ENCODE measurements at places on chromosomes 1 and 21.
A peak's percentile ranks its signal among the peaks of the same experiment; 100 is the strongest.

DNA sequence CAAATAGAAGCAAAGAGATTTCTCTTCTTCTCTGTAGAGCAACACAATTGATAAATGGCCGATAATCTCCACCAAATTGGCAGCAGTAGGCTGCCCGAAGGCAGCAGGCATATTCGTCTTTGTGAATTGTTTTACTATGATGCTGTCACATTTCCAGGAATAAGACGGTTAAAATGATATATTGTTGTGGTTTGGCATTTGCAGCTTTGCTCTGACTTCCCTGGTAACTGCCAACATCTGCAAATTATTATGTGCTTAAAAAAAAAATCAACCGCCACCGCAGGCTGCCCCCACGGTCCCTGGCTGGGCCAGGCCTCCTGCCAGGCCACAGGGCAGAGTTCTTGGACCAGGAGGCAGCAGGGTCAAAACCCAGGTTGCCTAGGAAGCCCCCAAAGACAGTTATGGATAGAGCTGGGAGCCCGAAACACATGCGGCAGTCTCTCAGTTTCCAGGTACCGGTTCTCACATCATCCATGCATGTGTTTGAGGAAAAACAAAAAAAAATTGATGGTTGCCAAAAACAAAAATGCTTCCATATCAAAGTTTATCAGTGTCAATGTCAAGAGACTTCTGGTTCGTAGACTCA, 179.3 kb downstream of the ETS2 start:
- no peak for DNase-seq

GRCh38 chr21:45850181-45850580, 131.4 kb upstream of the COL6A1 start:
- DNase-seq, result no peak

DNA sequence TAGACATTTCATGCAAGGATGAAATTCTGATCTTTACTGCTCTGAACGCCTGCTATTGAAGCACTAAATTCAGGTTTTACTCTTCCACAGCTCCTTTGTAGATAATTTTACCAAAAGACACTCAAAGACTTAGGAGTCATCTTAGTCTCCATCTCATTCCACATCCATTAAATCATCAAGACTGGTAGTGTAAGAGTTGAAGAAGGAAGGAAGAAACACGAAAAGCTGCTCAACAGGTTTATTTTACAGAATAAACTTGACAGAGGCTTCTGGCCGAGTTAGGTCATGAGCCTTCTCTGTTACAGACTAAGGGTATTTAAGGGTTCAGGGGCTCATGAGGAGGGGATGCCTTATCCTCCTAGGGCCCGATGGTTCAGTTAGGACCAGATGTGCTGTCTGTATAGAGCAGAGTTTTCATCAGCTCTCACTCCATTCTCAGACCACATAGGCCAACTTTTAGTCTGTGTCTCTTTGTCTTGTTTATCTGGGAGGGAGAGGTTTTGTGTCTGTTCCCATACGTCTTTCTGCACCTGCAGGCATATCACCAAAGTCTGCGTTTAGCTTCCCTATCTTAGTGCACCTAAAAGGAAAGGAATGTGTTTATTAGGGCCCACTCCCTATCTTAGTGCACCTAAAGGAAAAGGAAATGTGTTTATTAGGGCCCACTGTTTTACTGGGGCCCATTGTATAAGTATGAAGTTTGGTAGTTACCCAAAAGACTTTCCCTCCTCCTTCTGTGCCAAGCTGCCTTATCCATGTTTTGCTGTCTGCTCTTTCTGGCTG, 57.4 kb upstream of the RGS18 start:
- DNase-seq, result no peak

DNA sequence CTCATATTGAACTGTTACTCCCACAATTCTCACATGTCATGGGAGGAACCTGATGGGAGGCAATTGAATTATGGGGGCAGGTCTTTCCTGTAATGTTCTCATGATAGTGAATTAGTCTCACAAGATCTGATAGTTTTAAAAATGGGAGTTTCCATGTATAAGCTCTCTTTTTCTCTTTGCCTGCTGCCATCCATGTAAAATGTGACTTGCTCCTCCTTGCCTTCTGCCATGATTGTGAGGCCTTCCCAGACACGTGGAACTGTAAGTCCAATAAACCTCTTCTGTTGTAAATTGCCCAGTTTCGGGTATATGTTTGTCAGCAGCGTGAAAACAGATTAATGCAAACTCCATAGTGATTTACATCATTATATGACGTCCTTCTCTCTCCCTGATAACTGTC, 759.7 kb upstream of the RGS18 start:
- DNase-seq, result no peak

DNA sequence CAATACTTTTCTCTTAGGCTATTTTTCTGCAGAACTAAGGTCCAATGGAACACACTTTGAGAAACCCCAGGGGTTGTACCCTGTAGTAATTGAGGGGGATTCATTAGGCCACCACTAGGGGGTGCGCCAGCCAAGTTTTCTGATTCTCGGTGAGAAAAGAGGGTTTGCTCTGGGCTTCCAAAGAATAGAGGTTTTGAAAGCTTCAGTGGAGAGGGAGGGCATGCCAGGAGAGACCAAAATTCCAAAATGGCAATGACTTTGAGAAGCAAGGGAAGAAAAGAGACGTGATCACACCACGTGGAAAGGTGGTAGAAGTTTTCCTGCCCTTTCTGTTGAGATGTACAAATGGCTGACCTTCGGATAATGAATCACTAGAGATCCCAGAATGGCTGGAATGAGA, 323.3 kb downstream of the RPS6KC1 start:
- DNase-seq, result peak; percentile 74
